ENCODE measurements at places on chromosomes 7 and 10.
A peak's percentile ranks its signal among the peaks of the same experiment; 100 is the strongest.

GRCh38 chr10:126732868-126733267 is 62.4 kb upstream of the C10orf90 start:
- DNase-seq = no peak

GRCh38 chr10:34761453-34761852 is 53.6 kb downstream of the PARD3 start:
- DNase-seq = no peak

DNA sequence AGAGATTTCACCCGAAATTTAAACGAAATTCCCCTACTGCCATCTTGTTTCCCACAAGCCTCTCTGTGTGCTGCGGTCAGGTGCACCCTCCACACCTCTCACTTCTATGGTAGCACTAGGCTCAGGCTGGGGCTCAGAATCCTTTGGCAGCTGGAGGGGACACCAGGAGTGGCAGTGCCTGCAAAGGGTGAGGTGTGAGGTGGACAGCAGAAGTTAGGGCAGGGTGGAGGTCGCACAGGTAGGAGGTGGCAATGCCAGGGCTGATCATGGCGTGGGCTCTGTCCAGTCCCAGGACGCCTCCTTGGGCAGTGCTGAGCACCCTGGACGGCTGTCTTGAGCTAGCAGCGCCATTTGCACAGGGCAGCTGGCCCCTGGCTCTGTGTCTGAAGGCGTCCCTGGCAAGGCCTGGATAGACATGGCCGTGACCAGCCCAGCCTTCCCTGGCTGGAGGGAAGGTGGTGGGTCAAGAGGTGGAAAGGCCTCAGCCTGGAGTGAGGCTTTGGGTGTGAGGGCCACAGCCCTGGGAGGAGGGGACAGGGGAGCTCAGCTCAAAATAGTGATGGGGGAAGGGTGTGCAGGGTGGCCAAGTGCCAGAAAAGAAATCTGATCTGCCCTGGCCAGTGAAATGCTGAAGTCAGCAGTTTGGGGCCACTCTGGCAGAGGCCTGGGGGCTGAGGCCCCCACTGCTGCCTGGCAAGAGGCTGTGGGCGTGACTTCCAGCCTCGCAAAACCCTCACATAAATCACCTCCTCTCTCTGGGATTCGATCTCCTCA is 40.0 kb downstream of the ZCCHC24 start:
- DNase-seq = no peak

DNA sequence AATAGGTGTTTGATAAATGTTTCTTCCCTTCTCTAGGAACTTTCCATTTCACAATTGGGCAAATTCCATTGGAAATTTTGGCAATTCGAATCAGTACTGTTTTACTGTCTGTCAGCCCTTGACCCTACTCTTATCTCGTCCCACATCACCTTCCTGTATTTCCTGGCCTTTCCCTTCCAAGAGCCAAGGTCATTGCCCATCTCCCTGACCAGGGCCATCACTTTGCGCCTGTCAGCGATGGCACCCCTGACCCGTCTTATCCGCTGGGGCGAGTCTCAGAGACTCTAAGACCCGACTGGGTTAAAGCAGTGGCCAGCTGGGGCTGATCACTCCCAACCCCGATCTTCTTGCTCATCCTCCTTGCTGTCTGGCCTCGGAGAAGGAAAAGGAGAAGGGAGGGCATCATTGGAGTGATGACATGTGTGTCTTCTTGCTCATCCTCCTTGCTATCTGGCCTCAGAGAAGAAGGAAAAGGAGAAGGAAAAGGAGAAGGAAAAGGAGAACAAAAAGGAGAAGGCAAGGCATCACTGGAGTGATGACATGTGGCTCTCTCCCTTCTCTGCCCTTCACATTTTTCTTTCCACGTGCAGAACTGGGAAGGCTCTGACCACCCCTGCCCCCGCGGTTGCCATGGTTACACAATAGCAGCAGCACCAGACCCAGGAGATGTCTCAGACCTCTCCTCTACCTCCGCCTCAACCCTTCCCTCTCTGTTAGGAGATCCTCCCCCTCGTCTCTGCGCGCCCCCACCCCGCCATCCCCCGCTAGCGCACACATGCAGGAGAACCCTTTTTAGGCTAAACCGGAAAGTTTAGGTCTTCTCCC is 2.0 kb downstream of the SEMA3D start:
- no peak for DNase-seq

GRCh38 chr7:132842478-132842877 is 239.4 kb downstream of the CHCHD3 start:
- no peak for DNase-seq

DNA sequence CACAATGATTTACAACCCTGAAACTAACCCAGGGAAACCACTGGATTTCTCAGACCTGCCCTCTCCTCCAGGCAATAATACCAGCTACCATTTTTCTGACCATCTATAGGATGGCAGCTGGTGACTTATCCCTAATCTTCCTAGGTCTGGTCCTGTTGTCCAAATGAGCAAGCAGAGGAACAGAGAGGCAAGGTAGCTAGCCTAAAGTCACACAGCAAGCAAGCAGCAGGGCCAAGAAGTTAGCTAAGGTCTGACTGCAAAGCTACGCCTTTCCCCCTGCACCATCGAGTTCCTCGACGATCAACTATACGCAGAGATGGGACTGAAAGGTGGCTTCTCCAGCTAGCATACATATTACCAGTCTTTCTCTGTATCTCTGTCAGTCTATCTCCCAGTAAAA is 25.3 kb downstream of the ATXN7L1 start:
- no peak for DNase-seq

DNA sequence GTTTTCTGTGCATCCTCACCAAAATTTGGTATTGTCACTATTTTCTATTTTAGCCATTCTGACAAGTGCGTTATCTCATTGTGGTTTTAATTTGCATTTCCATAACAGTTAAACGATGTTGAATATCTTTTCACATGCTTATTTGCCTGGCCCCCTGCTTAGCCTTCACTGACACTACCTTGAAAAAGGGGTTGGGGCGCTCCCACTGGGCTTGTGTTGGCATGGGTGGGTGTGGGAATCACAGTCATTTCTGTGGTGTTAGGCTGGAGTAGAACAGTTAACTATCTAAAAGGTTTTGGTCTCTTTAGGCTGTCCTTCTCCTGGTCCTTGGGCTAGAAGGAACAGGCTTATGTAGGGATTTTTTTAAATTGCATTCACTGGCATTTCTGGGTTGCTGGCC is 72.2 kb upstream of the TMEM140 start:
- no peak for DNase-seq

DNA sequence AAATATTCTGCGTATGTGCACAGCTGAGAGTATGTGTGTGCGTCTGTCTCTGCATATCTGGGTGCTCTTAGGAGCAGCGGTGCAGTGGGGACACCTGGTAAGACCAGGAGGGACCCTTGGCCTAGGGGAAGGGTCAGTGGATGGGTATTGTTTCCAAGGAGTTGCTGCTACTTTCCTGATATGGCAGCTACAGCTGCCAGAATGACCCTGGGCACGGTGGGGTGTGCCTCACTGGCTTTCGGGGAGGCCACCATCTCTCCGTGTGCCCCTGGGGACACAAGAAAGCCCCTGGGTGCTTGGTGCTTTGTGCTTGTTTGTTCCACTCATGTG is 8.6 kb downstream of the PFKFB3 start:
- no peak for DNase-seq

DNA sequence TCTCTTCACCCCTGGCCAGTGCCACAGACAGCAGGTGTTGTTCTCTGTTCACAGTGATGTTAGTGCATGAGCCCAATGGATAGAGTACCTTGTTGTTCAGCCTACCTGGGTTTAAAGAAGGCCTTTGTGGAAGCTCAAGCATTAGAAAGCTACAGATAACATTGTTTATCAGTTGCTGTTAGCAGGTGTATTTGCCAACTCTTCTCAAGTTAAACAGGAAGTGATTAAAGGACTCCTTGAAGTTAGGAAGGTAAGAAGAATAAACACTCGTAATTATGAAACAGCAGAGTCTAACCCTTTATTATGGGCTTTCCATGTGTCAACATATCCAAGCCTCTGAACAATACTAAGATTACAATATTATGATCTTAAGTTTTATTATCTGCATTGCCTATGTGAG is 25.9 kb downstream of the RGR start:
- no peak for DNase-seq

GRCh38 chr10:102869258-102870198 is at the start of gene AS3MT:
AS3MT (plus strand) TSS chr10:102869470; CDS start chr10:102869593, 123 bp downstream.
- DNase-seq = peak; percentile 1

DNA sequence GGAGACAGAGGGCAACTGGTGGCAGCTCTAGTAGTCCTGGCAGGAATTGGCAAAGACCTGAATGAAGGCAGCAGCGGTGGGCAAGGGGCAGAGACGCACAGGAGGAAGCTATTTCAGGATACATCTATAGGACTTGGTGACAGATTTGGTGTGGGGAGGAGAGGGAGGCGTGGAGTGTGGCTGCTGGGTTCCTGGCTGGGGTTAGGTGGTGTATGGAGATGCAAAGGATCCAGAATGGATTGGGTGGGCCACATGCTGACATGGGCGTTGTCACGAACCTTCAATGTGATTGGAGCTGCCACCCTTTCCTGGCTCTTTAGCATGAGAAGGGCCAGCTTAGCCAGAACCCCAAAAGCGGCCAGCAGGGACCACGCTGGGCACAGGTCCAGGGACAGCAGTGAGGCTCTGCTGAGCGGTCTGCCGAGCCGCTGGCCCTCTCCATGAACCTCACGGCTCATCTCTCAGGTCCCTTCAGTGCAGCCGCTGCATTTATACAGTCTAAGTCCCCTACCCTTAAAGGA is 10.2 kb upstream of the ADCY1 start:
- DNase-seq = no peak

DNA sequence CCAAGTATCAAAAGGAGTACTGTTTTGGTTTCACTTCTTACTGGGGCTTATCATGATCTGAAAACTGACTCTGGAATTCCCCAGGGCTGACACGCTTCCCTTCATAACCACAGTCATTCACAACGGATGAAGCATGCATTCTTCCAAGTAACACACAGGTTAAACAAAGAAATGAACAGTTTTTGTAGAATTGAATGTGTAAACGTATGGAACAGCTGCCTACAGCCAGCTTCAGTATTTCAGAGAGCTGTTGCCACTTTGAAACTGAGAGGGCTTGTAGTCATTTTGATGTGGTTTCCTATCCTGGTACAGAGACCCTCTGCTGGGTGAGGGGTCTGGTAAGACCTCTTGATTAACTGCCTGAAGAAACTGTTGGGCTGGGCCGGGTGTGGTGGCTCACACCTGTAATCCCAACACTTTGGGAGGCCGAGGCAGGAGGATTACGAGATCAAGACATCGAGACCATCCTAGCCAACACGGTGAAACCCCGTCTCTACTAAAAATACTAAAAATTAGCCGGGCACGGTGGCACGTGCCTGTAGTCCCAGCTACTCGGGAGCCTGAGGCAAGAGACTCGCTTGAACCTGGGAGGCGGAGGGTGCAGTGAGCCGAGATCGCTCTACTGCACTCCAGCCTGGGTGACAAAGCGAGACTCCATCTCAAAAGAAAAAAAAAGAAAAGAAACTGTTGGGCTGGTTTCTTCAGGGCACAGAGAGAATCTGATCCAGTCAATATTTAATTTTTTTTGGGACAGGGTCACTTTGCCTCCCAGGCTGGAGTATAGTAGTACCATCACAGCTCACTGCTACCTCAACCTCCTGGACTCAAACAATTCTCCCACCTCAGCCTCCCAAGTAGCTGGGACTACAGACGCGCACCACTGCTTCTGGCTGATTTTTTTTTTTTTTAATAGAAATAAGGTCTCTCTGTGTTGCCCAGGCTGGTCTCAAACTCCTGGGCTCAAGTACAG is 4.7 kb downstream of the NFE2L3 start:
- DNase-seq = peak; percentile 38

- DNase-seq = peak; percentile 34
These were observed 1.3 kb downstream of the ZNRF2 start for GRCh38 chr7:30285536-30286284.

DNA sequence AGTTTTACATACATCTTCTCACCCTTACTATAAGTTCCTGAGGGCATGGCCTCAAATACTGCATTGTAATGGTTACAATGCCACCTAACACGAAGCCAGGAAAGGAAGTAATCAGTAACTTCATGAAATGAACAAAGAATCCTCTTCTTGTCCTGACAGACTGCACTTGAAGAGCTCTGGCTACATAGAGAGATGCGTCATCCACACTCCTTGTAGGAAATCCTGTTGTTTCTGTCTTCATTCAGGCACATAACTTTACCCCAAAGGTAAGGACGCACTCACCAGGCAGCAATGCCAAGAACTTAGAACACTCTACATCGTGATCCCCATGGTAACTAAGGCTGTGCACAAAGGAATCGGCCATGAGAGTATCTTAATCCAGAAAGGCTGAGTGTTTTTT is 80.3 kb upstream of the ARID5B start:
- DNase-seq = no peak

DNA sequence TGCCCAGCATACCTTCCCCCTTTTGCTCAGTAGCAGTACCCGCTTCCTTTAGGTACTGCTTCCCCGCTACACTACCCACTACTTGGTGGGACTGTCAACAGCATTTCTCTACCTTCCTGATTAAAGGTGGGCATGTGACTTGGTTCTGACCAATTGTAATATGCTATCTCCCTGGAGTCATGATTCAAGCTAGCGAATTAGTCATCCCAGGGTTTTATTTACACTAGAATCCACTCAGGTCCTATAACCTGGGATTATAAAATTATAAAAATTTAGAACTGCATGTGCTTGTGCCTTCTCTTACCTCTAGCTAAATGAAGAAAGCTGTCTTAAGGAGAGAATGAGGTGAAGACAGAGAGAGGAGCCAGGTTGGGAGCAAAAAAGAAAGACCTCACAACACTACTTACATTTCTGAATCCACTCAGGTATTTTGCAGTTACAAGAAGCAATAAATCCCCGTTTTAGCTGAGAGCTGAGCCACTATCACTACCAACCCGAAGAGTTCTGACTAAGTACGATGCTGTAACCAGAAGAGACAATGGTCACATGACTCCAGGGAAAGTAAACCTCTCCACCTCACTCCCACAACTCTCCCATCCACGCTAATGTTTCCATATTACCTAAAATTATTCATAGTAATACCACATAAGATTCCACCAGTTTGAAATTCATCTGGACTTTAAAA is 9.7 kb downstream of the GBX1 start:
- DNase-seq = no peak

GRCh38 chr7:133572843-133573242 is 320.0 kb downstream of the EXOC4 start:
- no peak for DNase-seq

DNA sequence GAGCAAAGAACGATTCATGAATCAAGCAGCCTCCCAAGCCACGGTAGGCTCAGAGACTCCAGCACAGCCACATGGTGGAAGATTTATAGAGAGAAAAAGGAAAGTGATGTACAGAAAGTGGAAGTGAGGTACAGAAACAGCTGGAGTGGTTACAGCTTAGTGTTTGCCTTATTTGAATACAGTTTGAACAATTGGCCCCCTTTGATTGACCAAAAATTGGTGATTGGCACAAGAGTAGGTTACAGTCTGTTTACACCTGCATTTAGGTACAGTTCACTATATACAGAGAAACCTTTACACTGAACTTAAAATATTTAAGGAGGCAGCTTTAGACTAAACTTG is 136.4 kb upstream of the ASAH2 start:
- DNase-seq = no peak

- DNase-seq = no peak
These were observed 65.8 kb downstream of the DIP2C start for GRCh38 chr10:623477-624311.

Measured in stimulated activated CD8-positive, alpha-beta memory T cell treated with anti-CD3 and anti-CD28 coated beads, Interleukin-4, amount 100 ng/mL, for 24 hours (primary cell).